Stimulated activated CD8-positive, alpha-beta memory T cell treated with anti-CD3 and anti-CD28 coated beads, Interleukin-4, amount 100 ng/mL, for 1 hour (primary cell): ENCODE measurements at places on chromosomes 2 and 18.

DNA sequence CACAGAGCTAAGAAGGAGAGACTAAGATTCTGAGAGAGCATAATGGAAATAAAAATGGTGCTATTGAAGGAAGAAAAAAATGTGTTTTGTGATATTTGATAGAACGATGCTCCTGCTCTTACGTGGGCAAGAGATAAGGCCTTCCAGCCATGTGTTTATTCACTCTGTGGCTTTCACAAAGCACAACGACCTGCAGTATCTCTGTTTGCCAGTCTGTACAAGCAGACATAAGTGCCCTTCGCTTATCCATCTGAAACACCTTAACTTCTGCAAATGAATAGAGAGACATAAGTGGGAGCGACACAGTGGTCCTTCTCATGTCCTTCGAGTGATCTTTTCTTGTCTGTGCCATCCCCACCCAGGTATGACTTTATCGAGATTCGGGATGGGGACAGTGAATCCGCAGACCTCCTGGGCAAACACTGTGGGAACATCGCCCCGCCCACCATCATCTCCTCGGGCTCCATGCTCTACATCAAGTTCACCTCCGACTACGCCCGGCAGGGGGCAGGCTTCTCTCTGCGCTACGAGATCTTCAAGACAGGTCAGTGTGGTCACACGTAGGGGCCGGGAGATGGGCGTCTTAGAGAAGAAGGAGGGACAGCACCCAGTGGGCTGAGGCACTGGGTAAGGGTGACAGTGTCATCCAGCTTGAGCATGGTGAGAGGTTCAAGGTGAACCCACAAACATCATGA, 33.7 kb downstream of the NRP2 start:
- no peak for DNase-seq

- DNase-seq, result no peak
Observed at GRCh38 chr18:58851856-58852255, 12.8 kb upstream of the ZNF532 start.

GRCh38 chr2:202307690-202308089, 42.1 kb downstream of the NOP58 start:
- DNase-seq, result no peak

- no peak for DNase-seq
Observed at GRCh38 chr2:227411320-227411989, 23.7 kb upstream of the SCYGR1 start.

- DNase-seq, result no peak
Observed at GRCh38 chr18:56431551-56431950, 206.8 kb downstream of the TXNL1 start.

DNA sequence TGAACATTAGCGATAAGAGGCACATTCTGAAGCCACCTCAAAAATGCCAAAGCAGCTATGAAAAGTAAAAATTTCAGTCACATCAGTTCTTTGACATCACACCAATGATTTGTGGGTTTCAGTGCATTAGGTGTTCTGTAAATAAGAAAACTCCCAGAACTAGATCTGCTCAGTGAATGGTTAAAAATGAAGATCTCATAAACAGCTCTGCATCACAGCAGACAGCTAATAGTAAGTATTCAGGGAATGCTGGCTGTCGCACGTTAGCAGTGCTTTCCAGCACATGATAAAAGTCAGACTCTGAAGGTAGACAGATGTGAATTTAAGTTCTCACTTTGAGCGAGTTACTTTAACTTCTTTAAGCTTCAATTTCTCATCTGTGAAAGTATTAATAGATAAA, 154.9 kb downstream of the SATB2 start:
- DNase-seq, result no peak

GRCh38 chr2:46915281-46915810, at the start of gene MCFD2:
Gene MCFD2 (minus strand): TSS chr2:46915806. CDS start chr2:46909171, 6,635 bp downstream.
- DNase-seq, result no peak

DNA sequence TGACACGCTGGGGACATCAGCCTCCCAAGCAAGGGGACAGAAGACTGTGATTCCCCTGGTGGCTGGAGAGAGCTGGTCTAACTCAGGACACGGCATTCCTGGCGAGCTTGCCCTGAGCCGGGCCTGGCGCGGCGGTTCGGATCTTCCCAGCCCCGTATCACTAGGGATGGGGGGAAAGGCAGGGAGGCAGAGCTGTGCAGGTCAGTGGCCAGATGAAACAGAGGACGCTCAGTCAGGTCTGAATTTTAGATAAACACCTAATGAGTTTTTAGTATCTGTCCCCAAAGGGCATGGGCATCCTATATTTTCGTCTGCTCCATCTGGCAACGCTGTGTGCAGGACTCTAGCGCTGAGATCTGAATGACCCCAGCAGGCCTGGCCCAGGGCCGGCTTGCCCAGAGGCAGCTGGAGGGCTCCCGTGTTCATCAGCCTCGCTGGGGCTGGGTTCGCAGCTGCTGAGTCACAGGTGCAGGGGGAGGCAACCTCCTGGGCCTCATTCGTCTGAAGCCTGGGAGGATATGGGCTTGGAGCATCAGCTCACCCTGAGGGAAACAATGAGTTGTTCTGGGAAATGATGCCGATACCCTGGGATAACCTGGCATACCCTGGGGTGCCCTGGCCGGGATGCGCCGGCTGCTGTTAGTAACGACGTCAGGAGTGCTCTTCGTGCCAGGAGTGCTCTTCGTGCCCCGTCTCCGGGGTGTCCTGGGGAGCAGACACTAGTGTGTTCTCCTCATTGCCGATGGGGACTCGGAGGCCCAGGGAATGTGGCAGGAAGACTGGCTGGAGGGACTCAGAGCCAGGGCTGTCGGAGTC, 48.1 kb upstream of the HPCAL1 start:
- DNase-seq, result no peak

GRCh38 chr2:26401739-26402541, at the start of gene DRC1:
Gene DRC1 (plus strand): TSS chr2:26401920. CDS start chr2:26401990, 70 bp downstream.
- no peak for DNase-seq

- DNase-seq, result no peak
Observed at GRCh38 chr2:29583104-29583503, 338.3 kb downstream of the ALK start.

DNA sequence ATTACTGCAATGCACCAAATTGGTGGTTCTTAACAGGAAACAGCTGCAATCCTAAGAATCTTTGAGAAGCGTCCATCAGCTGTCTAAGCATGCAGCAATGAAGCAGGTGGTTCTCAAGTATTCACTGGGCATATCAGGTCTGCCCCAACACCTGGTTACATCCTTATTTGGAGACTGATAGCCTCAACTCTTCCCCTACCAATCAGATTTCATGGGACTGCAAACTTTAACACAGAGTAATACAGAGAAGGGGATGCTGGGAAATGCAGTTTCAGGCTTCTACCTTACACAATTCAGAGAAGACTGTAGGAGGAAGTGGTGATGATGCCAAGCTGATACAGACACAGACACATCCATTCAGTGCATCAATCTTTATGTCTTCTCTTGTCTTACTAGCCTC, 240.5 kb downstream of the BCL2 start:
- no peak for DNase-seq

DNA sequence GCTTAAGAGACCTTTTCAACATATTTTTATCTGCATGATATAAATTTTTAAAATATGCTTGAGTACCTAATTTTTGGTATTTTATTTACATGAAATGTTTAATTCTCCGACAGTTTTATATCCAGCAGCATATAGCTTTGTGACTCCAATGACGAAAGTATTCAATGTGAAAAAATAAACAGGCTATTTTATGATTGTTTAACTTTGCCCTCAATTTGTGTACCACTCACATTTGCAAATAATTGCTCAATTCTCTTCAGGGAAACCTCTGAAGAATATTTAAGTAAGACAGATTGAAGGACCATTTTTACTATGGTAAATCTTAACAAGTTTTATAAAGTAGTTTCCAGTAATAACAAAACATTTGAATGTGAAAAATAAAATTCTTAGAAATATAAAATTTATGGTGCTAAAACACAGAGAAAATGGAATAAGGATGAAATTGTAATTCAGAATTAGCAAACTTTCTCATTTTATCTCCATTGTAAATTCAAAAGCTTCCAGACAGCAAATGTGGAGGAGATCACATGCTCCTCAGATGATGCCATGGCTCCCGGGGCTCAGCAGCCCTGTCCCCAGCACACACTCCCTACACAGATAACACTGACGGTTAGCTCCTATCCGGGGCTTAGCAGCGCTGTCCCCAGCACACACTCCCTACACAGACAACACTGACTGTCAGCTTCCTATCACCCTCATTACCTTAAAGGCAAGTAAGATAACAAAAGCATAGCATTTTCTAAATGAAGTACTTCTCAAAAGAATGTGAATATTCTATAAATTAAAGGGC, 39.7 kb downstream of the SH3YL1 start:
- DNase-seq, result no peak

DNA sequence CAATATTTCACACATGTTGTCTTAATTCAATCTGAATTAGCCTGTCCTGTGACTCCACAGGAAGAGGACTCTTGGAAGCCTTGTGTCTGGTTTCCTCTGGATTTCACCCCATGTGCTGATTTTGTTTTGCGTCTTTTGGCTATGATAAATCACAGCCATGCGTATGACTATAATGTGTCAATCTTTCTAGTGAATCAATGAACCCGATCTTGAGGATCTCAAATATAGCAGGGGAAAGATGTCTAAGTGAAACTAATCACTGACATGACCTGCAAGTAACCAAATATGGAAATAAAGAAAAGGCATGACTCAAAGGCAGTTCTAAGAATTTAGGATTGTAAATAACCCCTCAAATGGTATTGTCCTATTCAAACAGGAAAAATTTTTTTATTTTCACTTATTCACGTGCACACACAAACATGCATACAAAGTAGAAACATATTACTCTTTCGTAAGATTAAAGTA, 8.2 kb downstream of the WDFY1 start:
- no peak for DNase-seq

GRCh38 chr2:72713857-72714256, 112.0 kb downstream of the EXOC6B start:
- DNase-seq, result no peak

DNA sequence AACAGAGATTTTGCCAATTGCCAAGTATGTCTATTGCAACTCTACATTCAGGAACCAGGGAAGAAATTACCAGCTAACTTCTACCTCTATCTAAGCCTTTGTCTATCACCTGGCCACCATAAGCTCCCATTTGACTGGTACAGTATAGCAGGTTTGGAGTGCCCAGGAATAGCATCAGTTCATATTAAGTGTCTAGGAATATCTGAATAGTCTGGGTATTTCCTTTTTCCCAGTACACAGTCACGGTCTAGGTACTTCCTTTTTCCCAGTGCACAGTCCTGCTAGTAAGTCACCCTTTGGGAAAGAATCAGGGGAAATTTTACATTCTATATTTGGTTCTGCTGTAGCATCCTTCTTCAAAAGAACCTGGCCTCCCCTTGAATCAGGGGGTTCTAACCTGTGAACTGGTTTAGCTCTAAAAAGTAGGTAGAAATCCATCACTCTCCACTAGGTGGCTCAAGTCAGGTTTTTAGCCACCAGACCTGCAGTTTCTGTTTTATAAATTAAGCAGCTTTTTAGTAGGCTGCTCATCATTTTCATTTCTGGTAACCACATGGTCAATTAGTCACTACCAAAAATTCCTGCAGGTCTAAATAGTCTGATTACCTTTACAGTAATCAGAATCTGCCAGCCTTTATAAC, 49.3 kb upstream of the DNAJC10 start:
- DNase-seq, result no peak

DNA sequence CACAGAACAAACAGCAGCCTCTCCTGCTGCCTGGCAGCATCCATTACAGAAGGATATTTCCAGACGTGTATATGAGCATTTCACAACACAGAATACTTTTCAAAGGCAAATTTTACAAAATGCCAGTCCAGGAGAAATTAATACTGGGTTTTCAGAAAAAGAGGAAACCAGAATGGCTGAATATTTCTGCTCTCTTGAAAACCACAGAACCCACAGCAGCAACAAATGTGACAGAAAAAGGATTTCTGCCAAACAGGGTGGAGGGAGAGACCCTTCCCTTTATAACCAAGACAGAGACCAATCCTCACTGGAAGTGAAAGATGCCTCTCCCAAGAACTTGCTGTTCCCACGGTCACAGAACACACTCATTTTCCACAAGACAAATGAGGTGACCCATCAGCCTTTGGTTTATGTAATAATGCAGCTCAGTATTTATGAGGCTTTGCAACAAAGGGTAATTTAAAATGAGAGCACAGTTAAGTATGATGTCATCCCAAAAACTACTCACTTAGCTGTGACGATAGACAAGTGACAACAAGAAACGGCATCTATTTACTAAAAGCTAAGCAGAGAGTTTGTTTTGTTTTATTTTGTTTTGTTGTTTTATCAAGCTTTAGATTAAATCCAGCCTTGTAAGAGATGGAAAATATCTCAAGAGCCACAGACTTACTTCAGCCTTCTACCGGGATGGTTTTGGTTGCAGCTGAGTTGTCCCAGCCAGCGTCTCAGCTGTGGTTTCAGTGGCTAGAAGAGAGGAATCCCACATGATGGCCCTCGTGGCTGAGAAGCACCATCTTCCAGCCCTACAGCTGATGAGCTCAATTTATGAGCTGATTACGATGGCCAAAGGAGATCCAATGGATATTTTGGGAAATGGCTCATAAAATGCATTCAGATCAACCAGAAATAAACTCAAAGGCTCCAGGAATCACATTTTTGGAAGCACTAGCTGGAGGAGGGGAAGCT, 249.3 kb upstream of the AGAP1 start:
- no peak for DNase-seq

DNA sequence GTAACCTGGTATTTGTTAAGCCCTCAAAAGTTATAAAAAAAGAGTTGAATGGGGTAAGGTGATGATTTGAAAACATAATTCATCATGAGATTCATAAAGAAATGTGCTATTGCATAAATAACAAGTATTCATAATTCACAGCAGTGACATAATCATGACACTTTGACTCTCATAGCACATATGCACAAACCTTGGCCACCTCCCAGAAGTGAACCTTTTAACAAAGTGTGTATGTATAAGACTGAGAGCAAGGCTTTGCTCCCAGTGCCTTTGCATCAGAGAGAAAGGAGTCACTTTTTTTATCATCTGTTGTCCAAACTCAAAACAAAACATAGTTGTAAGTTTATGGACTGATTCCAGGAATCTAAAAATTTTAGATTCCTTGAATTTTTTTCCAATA, 15.0 kb upstream of the HTR2B start:
- no peak for DNase-seq

- DNase-seq, result no peak
Observed at GRCh38 chr2:44959855-44960254, 18.4 kb downstream of the SIX3 start.

DNA sequence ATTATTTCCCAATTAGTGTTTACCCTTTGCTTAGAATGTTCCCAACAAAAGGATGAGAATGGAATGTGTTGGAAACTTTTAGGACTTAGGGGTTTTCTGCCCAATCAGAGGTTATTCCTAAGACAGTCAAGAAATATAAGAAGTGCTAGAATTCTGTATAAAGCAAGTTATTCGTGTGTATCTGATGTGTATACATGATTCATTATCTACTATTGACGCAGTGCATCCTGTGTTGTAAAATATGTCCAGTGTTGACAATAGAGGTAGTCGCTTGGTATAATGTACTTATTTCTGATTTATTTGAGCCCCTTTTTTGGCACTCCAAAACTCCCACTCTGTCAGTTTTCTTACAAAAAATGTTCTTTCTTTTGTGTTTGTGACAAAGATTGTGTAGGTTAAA, 881 bp downstream of the PIKFYVE start:
- no peak for DNase-seq
